NCI-H1930 (cell line): ENCODE measurements at places on chromosomes 2 and 18.
A peak's percentile ranks its signal among the peaks of the same experiment; 100 is the strongest.

GRCh38 chr2:173884025-173884802, 81.0 kb downstream of the SP3 start:
- peak; percentile 2 for DNase-seq

DNA sequence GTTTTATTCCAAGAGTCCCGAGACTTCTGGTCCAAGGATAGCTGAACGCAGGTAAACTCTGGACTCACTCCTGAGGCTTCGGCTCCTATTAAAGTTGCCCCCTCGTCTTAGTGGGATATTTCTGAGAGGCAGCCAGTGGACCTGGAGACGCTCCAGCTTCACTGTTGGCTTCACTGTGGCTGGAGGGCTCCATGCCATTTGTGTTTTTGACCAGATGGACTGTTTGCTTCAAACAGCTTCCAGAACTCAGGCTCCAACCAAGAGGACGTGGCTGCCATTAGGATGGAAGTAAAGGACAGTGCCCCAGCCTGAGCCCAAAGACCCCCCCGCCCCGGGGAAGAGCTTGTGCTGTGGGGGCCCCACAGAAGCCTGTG, 94.4 kb upstream of the LDAH start:
- DNase-seq = no peak

DNA sequence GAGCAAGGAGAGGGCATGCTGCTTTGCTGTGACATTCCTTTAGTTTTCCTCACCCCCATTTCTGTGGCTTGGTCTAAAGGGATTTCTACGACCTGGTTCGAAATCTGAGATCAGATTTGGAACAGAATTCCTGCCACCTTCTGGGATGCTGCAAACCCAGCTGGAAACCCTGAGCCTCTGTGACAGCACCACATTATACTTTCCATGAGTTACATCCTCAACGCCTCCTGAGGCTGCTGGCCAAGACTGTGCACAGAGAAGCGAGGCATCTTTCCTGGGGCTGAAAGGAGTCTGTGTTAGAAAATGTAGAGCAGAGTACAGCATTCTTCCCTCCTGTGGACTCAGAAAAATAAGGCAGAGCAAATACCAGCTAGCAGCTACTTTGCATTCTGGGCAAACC, 138.1 kb upstream of the CHAC2 start:
- DNase-seq = no peak

GRCh38 chr2:96931466-96931865, 54.9 kb downstream of the FAM178B start:
- no peak for DNase-seq

GRCh38 chr18:35588995-35589394, 7.5 kb downstream of the GALNT1 start:
- no peak for DNase-seq

DNA sequence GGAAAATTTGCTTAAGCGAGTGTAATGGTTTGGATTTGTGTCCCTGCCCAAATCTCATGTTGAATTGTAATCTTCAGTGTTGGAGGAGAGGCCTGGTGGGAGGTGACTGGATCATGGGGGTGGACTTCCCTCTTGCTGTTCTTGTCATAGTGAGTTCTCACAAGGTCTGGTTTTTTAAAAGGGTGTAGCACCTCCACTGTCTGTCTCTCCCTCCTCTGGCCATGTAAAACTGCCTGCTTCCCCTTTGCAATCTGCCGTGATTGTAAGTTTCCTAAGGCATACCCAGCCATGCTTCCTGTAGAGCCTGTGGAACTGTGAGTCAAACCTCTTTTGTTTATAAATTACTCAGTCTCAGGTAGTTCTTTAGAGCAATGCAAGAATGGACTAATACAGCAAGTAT, 6.6 kb downstream of the YIPF4 start:
- no peak for DNase-seq

DNA sequence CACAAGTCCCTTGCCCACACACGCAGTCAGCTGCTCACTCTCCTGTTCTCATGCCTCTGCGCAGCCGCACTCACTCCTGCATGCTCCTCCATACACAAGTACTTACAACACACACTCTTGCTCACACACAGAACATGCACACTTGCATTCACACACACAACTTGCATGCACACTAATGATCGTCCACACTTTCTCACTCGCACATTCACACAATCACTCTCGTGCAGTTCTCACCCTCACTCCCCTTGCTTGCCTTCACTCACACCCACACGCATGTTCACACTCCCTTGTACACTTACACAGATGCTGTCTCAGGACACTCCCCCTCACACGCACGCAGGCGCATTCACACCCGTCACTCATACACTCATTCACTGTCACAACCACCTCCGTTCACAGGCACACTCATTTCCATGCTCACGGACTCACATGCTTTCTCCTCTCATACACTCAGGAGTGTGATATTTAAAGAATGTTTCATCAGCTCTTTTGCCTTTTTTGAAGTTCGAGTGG, 36.1 kb upstream of the LYPD6B start:
- DNase-seq = no peak

DNA sequence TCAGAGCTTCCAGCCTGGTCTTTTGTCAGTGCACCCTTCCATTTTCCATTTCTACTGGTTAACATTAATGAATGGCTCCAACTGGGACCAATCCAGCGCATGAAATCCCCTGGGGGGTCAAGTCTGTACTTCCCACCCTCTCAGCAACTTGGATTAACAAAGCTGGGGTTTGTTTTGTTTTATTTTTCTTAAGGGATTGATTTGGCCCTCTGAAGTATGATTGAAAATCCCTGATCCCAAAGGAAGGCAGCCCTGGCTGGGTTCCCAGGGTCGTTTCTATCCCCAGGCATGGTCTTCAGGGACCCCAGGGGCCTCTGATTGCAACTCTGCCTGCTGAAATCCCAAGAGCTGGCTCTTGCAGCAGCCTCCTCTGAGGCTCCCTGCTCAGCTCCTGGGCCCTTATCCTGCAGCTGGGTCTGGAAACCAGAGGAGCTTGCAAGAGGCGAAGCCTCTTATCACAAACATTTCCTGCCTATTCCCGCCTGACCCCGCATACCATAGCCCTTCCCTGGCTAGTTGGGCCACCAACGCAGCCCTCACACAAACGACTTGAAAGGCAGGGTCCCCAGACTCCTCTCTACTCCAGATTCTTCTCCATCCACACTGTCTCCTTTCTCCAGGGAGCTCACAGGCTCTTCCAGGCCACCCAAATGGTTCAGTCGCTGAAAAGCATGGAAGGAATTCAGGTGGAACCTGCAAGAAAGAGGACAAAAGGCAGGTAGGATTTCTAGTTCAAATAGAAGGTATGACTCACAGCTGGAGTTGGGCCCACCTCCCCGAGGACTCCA, 109.7 kb upstream of the PKDCC start:
- DNase-seq = no peak

GRCh38 chr18:50806208-50806616, 13.6 kb downstream of the MRO start:
- no peak for DNase-seq

- no peak for DNase-seq
Measured at GRCh38 chr2:96733931-96734330, 5.9 kb downstream of the LMAN2L start.

DNA sequence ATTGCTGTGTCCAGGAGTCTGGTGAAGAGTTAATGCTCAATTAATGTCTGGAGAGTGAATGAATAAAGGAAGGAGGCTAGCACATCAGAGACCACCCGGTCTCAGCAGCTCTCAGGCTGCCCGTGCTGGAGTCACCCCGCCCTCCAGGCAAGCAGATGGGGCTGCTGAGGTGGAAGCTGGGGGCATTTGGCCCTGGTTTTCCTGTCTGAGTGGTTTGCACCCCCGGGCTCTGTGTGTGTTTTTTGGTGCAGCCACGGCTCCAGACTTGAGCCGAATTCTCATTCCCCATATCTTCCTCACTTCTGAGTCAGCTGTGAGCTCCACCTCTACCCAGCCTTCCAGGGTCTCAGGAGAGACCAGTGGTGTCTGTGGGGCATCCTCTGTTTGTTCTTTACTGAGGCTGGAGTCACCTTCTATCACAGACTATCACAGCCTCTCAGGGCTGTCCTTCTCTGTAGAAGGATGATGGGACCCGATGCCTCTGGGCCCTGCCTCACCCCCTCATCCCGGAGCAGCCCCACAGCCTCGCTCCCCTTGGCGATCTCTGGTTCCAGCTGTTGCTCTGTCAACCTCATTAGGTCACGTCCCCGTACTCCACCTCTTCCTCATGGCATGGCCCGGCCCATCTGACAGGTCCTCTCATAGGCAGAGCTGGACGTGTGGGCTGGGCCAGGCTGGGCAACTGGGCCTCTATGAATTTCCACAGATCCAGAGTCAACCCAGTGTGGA, 60.8 kb downstream of the HS1BP3 start:
- DNase-seq = no peak

- DNase-seq = no peak
Measured at GRCh38 chr2:52404866-52405265, 1362.7 kb upstream of the CHAC2 start.

DNA sequence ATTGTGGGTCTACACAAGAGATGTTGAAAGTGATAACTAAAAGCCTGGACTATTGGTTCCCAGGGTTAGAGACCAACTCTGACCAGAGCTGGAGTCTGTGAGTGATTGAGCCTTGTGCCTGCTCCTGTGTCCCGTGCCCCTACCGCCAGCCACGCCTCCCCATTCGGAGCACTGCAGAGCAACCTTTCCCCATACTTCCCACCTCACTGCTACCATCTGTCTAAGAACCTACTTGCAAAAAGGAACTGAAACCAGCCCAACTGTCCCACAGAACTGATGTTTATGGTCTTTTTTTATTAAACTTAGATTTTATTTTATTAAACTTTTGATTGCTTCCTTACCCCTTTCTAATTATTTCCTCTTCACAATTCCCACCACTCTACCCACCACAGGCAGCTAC, 300.3 kb upstream of the MGAT5 start:
- DNase-seq = no peak
